ENCODE measurements at places on chromosomes 16 and 17. TPM values are rescaled to one million over a fixed set of nuclear protein-coding genes. Genes with fewer than 3 reads are reported as not detected.

DNA sequence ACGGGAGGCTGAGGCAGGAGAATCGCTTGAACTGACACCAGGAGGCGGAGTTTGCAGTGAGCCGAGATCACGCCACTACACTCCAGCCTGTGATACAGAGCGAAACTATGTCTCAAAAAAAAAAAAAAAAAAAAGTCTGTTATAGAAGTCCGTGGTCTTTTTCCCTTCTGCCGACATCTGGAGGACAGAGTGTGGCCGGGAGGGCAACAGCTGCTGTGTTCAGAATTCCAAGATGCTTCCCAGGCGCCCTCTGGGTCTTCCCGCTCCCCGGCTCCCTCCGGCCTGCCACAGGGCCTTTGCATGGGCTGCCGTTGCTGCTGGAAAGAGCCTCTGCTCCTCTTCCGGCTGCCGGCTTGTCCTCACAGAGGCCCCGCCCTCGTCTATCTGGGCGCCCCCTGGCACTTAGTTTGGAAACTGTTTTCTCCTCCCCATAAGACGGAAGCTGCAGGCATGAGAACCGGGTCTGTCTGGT is 2.4 kb upstream of the CACNA1H start:
- DNase-seq, result peak; percentile 51

- peak; percentile 27 for DNase-seq
These were observed 29.0 kb upstream of the RNPS1 start for GRCh38 chr16:2296661-2297505.

GRCh38 chr17:80637048-80637781 is 92.6 kb downstream of the RPTOR start:
- no peak for DNase-seq

DNA sequence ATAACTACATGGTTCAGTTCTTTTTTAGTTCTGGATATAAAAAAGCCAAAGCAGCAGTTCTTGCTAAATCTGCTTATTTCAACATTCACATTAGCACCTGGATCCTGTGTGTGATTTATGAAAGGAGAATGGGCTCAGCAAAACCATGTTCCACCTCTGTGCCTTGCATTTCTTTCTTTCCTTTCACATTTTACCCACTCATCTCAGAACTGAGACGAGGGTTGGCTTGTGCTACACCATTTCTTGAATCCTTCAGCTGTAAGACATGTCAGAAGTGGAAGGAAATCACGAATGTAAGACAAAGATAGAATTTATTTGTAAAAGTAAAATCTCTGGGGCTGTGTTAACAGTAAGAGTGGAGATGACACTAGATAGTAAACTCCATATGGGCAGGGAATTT is 1.2 kb upstream of the UTP6 start:
- no peak for DNase-seq

GRCh38 chr16:12017558-12017957 is 41.0 kb downstream of the SNX29 start:
- no peak for DNase-seq

- DNase-seq, result no peak
These were observed 12.5 kb downstream of the RBFOX1 start for GRCh38 chr16:7344830-7345780.

GRCh38 chr17:1467898-1468492 is 12.0 kb upstream of the CRK start:
- no peak for DNase-seq

DNA sequence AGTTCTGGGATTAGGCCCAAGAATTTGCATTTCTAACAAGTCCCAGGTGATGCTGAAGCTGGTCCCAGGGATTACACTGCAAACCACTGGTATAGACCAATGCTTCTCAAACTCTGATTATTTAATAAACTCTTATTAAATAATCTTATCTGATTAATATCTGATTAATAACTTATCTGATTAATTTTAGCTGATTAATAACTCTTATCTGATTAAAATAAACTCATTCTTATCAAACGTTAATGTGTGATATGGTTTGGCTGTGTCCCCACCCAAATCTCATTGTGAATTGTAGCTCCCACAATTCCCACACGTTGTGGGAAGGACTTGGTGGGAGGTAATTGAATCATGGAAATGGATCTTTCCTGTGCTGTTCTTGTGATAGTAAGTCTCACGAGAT is 78.6 kb upstream of the TANC2 start:
- DNase-seq, result no peak

- no peak for DNase-seq
These were observed 311.3 kb downstream of the GRIN2A start for GRCh38 chr16:9870962-9871361.

DNA sequence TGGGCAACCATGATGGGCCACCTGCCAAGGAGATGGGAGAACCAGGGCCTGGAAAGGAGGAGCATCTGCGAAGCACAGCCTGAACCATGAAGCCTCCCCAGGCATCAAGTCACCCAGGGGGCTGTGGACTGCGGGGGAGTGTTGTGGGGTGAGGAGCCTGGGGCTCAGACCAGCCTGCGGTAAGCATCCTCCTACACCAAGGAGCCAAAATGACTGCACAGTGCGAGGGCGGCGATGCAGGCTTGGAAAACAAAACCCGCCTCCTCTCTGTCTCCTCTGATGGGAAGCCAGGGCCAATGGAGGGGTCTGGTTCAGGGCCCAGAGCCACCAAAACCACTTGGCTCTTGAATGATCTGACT is 18.1 kb upstream of the MAF start:
- peak; percentile 70 for DNase-seq

- no peak for DNase-seq
These were observed 8.9 kb downstream of the CA10 start for GRCh38 chr17:52149626-52150025.

DNA sequence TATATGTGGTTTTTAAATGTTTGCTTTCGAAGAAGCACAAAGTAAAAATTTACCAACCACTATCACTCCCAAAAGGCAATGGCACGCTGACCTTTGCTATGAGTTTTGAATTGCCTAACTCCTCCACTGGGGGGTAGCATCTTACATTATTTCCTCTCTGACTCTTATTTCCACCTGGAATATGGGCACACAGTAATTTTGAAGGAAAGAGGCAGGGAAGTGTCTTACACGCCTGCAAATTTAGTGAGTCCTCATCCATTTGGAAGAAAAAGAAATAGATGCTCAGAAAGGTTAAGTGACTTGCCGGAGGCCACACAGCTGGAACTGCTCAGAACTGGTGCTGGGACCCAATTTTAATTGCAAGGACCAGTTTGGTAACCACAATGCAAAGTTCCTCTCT is 29.9 kb upstream of the IRX6 start:
- DNase-seq, result no peak

GRCh38 chr17:61227866-61228265 is 171.8 kb upstream of the TBX2 start:
- no peak for DNase-seq

GRCh38 chr17:6752068-6752909 is 3.6 kb upstream of the XAF1 start:
- DNase-seq, result no peak

DNA sequence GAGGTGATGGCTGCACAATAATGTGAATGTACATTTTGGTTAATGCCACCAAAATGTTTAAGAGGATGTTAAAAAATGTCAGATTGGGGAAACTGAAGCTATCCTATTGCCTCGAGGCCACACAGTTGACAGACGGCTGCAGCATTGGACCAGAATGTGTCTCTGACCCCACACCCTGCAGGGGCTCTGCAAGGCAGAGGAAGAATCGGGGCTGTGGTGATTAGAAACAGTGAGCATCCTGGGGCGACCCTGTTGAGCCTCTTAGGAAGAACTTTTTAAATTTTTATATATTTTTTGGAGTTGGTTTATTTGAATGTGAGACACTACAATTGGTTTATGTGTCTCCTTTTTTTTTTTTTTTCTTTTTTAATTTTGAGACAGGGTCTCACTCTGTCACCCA is 15.0 kb upstream of the ADORA2B start:
- DNase-seq, result no peak

GRCh38 chr17:72184805-72185204 is 64.0 kb downstream of the SOX9 start:
- no peak for DNase-seq

DNA sequence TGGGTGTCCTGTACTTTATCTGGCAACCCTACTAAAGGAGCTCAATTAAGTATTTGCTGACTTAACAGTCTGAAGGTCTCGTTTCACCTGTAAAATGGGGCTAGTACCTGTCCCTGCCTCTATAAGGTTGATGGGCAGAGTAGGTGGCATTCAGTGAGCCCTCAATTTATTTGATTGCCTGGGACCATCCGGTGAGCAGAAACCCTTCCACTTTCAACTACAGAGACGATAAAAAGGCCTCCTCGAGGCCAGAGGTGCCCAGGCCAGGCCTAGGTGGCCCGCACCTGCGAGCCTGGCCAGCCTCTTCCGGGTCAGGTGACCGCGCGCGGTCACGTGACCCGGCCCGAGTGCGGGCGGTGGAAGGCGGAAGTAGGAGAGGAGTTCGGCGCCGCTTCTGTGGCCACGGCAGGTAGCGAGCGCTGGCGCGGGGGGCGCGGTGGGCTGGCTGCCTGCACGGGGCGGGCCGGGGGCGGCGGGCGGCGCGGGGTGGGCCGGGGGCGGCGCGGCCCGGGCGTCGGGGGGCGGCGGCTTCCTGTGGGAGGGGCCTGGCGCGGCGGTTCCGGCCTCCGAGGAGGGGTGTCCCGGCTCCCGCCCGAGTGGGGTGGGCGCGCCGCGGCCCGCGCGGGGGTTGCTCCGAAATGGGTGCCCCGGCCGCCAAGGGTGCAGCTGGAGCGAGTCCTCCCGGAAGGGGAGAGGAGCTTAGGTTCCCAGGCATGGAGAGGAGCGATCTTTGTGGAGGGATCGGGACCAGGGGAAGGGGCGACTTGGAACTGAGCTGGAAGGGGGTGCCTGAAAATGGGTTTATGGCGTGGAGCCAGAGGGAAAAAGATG is at the start of gene WWP2:
WWP2 (plus strand) TSS at position 350 of the 831 bp plus-strand sequence. CDS start 24,679 bp downstream, outside the sequence.
- DNase-seq, result peak; percentile 80

DNA sequence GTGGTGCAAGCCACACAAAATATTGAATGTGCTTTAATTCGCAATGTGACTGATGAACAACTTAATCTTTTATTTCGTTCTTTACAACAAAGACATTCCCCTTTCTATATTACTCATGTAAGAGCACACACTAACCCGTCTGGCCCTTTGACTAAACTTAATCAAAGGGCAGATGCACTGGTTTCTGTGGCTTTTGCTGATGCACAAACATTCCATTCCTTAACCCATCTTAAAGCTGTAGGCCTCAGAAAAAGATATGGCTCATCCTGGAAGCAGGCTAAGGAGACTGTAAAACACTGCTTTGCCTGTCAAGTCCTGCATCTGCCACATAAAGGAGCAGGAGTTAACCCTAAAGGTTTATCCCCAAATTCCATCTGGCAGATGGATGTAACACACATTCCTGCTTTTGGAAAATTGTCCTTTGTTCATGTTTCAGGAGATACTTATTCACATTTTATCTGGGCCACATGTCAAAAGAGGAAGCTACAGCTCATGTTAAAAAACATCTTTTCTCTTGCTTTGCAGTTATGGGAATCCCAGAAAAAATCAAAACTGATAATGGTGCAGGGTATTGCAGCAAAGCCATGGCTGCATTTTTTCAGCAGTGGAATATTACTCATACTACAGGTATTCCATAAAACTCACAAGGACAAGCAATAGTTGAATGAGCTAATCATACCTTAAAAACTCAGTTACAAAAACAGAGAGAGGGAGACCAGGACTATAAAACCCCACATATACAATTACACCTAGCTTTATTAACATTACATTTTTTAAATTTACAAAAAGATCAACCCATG is 137.2 kb downstream of the AHSP start:
- DNase-seq, result no peak

DNA sequence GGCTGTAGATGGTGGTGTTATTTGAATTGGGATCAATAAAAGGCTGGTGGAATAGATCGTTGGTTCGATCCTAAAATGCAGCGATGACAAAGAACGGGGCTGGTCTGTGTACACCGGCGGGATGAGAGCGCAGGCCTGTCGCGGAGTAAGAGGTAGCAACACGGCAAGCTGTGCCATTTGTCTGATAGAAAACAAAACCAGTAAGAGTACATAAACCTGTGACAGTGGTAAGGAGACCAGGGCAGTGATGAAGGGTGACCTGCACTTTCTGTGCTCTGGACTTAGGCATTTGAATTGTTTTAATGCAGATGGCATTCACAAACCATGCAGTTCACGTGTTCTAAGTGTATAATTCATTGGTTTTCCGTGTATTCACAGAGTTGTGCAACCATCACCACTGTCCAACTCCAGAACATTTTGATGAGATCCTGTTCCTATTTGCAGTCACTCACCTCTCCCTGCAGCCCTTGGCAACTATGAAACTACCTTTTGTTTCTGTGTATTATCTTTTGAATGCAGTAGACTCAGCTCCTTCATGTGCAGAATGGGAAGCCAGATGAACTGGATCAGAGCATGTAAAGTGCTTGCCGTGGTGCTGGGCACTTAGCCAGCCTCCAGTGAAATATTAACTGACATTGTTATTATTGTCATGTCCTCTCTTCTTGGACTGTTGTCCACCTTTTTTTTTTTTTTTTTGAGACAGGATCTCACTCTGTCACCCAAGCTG is 286.1 kb downstream of the SNX29 start:
- no peak for DNase-seq

DNA sequence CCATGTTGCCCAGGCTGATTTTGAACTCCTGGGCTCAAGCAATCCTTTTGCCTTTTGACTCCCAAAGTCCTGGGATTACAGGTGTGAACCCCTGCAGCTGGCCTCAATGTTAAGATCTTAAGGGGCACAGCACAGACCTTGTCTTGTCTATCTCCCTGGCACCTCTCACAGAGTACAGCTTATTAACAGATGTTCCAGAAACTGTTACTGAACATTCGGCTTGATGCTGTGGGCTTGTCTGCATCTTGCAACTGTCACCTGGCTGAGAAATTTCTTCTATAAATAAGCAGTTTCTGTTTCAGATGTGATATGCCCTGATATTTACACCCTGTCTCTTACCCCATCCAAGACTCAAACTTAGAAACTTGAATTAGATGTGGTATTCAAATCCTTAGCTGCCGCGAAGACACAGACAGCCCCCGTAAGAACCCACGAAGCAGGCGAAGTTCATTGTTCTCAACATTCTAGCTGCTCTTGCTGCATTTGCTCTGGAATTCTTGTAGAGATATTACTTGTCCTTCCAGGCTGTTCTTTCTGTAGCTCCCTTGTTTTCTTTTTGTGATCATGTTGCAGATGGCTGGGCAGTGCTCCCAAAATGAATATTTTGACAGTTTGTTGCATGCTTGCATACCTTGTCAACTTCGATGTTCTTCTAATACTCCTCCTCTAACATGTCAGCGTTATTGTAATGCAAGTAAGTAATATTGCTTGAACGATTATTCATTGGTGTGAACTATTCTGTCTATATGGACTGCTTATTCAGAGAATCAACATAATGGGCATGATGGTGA is at the start of gene TNFRSF17:
TNFRSF17 (plus strand) TSS at position 450 of the 791 bp plus-strand sequence; CDS start at position 565, 115 bp downstream.
- no peak for DNase-seq

- no peak for DNase-seq
These were observed 226.7 kb upstream of the HSBP1 start for GRCh38 chr16:83581082-83581481.

- DNase-seq, result no peak
These were observed 19.2 kb downstream of the ARHGAP27 start for GRCh38 chr17:45413498-45413923.

- DNase-seq, result no peak
These were observed 9.7 kb downstream of the TVP23A start for GRCh38 chr16:10808850-10809249.

Gene WNT3
- total RNA-seq, result 0.14 TPM

Gene CCL4
- total RNA-seq, result 200 TPM

Gene POLDIP2
- total RNA-seq, result 91.2 TPM

Gene KIF19
- not detected for total RNA-seq

Gene PIRT
- not detected for total RNA-seq

Gene HIGD1B
- total RNA-seq, result not detected

Gene PYY
- not detected for total RNA-seq

Gene KRTAP4-4
- total RNA-seq, result not detected

Gene NPIPA7
- 4.2 TPM for total RNA-seq
